Hindlimb muscle (tissue), 1 donor: ENCODE measurements at places on chromosomes 4 and X. TPM values are rescaled to one million over a fixed set of nuclear protein-coding genes. Genes with fewer than 3 reads are reported as not detected.

CLTRN gene
- polyA plus RNA-seq = 0.83 TPM

EVC2 gene
- polyA plus RNA-seq = 4.0 TPM

FGG gene
- not detected for polyA plus RNA-seq

GASK1B gene
- 61.3 TPM for polyA plus RNA-seq

MAGEC3 gene
- polyA plus RNA-seq = 0.66 TPM

ASMT gene
- 0.19 TPM for polyA plus RNA-seq

MGST2 gene
- 45.7 TPM for polyA plus RNA-seq

DNA sequence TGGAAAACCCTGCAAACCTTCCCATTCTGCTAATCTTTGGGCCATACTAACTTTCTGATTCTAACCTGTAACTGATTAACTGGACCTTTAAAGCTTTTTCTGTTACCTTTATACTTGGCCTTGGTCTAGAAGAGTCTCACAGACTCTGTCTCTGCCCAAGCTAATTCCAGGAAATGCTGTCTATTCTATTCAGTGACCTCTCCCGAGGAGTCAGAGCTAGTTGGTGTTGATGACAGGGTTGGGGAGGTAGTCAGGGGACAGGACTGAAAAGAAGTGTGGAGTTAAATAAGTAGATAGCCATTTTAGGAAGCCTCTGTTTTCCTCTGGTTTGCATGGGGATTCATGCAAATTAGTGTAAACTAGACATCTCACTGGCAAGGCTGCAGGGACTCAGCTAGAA lies 429.5 kb downstream of the GRID2 start:
- no peak for DNase-seq

DNA sequence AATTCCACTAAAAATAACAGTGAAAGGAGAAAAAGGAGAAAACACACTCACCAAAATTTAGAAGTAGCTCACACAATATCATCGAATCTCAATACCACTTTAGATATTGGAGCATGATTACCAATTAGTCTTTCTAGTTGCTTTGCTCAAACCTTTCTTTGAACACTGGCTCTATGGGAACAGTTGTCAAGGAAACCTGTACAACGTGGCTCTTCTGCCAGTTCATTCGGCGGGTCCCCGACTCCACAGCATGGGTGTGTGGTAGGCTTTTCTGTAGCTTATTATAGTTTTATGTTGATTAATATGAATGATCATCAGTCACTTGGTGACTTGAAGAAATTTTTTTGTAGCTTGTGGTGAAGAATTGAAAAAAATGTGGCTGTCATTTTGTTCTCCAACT lies 50.2 kb upstream of the TMEM150C start:
- DNase-seq = no peak

- DNase-seq = peak; percentile 83
Measured at GRCh38 chr4:126766241-126766640, 866.5 kb upstream of the INTU start.

GRCh38 chr4:113394108-113394729 lies 344.8 kb downstream of the ANK2 start:
- DNase-seq = no peak

GRCh38 chr4:76745240-76745639 lies 152.7 kb downstream of the SOWAHB start:
- no peak for DNase-seq

GRCh38 chr4:4658052-4658451 lies 116.2 kb upstream of the STX18 start:
- DNase-seq = no peak

- DNase-seq = no peak
Measured at GRCh38 chr4:10200869-10201268, 84.3 kb upstream of the WDR1 start.

GRCh38 chrX:135396566-135396965 lies 25.2 kb upstream of the SMIM10L2A start:
- no peak for DNase-seq

DNA sequence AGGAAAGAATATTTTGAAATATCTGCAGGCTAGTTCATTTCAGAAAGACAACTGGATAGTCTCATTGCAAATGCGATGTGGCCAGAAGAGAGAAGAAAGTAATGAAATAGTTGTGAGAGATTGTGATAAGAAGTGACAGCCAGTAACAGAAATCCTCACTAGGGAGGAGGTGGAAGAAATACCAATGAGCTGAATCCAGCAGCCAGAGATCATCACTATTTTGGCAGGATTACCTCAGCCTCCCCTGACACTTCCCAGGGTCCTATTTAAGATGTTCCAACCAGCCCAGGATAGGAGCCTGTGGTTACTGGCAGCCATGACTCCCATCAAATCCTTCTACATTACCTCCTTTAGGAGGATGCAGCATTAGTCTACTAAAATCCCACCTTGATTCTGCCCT lies 76.7 kb upstream of the ARHGAP24 start:
- no peak for DNase-seq

- no peak for DNase-seq
Measured at GRCh38 chr4:8188743-8189550, 10.1 kb upstream of the SH3TC1 start.
